ENCODE measurements at places on chromosomes 6 and 20.

GRCh38 chr6:158059108-158059507, 77.4 kb downstream of the SYNJ2 start:
- no peak for DNase-seq

DNA sequence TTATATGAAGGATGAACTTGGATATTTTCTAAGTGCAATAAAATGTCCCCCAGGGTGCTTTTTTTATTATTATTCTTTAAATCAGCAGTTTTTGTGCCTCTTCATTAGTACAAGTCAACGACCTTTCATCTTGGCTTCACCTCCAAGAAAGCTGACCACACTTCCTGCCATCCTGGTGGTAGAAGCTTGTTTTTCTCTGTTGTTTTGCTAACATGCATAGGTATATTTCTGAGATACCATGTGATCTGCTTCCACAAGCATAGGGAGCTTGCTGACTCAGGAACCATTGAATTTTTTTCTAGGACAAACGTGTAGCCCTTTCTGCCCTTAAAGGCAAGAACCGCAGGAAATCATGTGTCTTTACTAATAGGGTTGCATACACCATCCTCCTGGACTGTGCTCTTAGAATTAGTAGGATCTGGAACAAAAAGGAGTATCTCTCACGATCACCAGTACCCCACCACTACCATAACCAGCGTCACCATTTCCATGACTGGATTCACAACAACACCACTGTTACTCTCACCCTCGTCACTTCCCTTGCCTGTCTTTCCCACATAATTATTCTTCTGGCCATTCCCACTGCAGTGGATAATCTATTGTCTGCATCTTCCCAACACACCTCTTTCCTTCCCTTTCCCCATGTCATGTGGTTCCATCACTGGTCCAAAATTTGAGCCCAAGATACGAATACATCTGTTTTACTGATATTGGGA, 207.1 kb downstream of the MAFB start:
- DNase-seq = no peak

DNA sequence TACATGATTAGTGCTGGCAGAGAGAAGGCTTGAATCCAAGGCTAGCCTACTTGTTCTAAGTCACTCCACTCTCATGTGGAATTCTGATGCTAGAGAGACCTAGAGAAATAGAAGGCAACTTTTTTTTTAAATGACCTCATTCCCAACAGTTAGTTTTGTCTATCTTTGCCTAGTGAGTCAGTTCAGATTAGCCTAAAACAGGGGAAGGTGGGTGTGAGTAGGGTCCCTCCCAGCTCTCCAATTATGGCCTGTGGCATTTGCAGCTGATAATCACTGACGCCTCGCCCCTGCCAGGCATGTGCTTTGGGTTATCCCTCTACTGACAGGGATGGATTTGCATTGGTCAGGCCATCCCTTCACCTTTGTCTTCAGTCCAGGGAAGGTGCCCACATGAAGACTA, 13.6 kb downstream of the TXLNB start:
- no peak for DNase-seq

- no peak for DNase-seq
These were observed 336.2 kb downstream of the FOXA2 start for GRCh38 chr20:22248051-22248667.

DNA sequence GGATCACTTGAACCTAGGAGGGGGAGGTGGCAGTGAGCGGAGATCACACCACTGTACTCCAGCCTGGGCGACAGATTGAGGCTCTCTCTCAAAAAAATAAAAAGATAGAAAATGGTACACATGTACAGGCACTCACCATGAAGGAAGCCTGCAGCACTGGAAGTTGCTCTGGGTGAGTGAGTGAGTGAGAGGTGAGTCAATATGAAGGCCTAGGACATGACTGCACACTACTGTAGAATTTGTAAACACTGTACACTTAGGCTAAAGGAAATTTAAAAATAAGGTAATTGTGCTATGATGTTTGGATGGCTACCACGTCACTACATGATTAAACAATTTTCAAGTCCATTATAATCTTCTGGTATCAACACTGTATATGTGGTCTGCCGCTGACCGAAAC, 216.2 kb downstream of the FOXC1 start:
- no peak for DNase-seq

GRCh38 chr20:62155428-62156253, 12.1 kb downstream of the SS18L1 start:
- DNase-seq = no peak

GRCh38 chr6:4912559-4912958, 91.3 kb downstream of the RPP40 start:
- no peak for DNase-seq

DNA sequence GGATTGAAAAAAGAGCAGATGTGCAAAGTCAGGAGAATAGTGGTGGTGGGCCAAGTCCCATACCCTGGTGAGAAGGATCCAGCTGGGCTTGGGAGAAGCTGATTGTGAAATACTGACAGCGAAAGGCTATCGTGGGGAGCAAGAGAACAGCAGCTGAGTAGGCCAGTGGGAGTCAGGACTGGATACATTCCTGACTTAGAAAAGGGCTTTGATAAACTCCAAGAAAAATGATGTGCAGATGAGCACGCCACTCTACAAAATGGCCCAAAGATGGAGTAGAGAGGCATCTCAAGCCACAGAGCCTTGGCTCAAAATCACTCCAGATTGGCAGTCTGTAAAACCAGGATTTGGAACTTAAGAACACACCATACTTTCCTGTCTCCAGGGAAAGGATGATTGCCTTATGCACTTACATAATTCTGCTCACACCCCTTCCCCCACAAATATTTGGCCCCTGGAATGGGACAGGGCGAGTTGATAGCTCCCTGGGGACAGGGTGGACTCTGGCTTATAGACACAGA, 578.7 kb downstream of the MAFB start:
- DNase-seq = no peak

- DNase-seq = no peak
These were observed 602.7 kb upstream of the NOX3 start for GRCh38 chr6:156058356-156058755.

DNA sequence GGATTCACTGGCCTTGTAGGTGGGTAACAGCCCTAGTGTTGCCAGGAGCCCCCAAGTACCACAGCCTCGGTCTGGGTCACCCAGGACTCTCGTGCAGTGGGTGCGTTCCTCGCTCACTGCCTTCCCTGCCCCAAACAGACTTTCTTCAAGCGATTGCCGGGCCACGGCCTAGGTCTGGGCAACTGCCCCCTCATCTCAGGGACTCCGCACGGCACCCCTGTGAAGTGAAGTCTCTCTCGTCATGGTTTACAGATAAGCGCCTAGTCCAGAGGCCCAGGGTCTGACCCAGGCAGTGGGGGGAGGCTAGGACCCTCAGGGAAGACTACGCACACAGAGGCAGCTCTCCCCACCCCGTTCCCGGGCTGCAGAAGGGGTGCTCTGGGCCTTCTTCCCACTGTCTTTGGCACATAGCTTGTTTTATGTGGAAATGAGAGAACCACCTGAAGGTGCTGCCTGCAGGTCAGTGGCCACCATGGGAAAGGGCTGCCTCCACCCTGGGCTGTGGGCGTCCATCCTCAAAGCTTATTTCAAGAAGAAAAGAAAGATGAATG, 220.8 kb downstream of the ERMARD start:
- DNase-seq = no peak

- no peak for DNase-seq
These were observed 70.9 kb upstream of the ASCC3 start for GRCh38 chr6:100952006-100952405.

DNA sequence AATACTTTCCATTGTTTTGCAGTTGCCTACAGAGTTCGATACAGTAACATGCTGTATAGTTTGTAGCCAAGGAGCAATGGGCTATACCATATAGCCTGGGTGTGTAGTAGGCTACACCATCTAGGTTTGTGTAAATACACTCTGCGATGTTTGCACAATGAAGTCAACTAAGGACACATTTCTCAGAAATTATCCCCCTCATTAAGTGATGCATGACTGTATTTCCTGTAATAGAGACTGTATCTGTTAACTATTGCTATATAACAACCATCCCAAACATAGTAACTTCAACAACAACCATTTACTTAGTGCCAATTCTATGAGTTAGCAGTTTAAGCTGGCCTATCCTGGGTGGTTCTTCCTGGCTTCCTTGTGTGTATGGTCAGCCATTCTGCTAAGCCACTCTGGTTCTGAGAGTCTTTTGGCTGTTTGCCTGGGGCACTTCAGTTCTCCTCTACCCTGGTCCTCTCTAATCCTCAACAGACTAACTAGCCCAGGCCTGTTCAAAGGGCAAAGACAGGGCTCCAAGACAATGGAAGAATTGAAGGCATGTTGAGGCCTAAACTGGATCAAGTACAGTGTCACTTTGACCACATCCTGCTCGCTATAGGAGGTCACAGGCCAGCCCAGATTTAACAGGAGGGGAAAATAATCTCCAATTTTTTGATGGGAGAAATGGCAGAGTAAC, 124.0 kb downstream of the PLCB1 start:
- no peak for DNase-seq

DNA sequence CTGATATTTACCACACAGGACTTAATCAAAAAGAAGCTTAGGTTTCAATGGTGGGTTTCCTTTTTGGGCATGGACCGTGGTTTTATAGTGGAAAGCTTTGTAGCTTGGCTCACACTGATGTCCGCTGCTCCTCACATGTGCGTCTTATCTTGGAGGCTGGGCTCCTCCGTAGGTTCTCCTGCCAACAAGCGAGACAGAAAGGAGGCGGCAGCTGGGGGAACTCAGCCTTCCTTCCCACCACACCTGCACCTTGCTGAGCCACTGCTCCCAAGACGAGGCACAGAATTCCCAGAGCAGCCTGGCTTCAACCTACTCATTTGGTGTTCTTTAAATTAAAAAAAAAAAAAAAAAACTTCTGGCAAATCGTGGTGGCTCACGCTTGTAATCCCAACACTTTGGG, 235.5 kb upstream of the QKI start:
- no peak for DNase-seq

DNA sequence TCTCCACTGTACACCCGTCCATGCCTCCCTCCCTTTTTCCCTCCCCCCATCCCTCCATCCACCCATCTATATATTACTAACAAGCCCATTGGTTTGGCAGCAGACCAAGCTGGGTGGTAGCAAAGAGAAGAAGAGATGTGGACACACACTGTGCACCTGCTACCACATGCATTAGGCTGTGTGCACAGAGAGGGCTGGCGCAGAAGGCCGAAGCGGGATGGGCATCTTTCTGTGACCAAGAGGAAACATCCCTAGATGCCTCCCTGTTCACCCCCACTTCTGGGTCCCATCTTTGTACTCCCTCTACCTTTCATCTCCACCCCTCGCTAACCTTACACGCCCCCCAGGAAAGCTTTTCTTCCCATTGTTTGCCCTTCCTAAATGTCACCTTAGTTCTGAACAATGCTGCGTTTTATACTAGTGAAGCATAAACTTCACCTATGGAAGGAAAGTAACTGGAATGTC, 64.9 kb upstream of the AFDN start:
- DNase-seq = no peak

GRCh38 chr6:112245511-112246203, 8.7 kb downstream of the LAMA4 start:
- DNase-seq = no peak

DNA sequence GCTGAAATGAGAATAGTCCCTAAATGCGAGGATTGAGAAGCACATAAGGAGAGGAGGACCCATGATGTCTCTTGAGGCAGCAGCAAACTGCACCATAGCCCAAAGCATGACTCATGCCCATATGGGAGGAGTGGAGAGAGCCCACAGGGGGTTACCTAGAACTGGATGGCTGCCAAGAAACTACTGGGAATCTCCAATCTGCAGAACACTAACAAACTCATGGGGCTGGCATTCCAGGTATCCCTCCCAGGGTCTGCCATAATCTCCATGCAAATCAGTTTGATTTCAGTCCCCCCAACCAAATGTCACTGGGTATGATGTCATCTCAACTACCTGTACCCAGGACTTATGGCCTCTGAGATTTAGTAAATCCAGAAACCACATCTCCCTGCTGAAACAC, 410.5 kb downstream of the PTPRT start:
- DNase-seq = no peak

- no peak for DNase-seq
These were observed 21.1 kb downstream of the HLA-DRB1 start for GRCh38 chr6:32568561-32568960.

DNA sequence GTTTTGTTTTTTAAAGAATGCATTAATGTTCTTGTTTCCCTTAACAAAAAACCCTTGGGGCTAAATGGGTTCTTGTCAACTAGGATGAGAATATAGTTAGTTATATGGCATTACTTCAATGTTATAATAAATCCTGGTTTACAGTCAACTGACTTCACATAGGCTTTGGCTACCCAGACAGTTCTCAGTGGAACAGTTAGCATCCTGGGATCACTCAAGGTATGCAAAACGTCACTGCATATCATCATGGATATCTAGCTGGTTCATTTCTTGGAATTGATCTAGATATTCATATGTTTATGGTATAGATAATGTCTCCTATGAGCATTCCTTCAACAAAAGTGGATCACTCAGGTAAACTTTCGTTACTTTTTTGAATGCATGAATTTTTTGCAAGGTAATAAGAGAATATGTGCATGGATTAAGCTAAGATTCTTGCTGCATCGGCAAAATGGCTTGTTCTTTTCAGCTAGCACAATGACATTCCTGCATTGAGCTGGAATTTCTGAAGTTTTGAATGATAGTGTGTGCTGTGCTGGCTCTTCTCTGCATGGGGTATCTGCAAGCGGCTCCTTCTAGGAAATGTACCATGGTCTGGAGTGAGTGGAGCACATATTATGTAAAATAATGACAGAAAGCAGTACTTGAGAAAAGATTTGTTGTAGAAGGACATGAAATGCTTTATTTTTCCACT, 138.9 kb downstream of the ADGRG6 start:
- no peak for DNase-seq

DNA sequence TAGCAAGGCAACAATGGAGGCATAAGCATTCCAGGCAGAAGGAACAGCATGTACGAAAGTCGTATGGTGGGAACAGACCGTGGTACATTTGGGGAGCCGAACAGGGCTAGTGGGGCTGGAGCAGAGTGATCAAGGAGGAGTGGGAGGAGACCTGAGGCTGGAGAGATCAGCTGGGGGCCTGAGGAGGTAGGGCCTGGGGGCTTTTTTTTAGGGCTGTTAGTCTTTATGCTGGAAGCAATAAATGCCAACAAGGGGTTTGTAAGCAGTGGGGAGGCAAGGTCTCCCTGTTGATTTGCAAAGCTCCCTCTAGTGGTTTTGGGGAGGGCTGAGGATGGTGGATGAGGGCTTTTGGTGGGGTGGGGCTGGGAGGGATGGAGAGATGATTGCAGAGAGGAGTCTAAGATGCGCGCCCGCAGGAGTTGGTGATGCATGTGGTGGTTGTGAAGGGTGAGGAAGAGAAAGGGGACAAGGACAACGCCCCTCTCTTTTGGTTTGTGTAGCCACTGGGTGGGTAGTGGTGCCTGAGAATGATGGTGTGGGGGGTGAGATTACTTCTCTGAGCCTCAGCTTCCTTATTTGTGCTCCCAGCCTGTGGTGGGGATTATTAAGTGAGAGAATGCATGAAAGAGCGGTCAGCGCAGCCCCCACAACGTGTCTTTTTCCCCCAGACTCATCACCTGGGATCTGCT, 74.1 kb upstream of the TOX2 start:
- no peak for DNase-seq

GRCh38 chr20:33739493-33739892, 7.7 kb downstream of the ZNF341 start:
- DNase-seq = no peak

GRCh38 chr6:42929821-42930360, 611 bp downstream of the CNPY3 start:
- DNase-seq = no peak

Data from D341Med (cell line).